Mesenteric fat pad (tissue), 1 donor: ENCODE measurements at places on chromosomes 7 and 10. TPM values are rescaled to one million over a fixed set of nuclear protein-coding genes. Genes with fewer than 3 reads are reported as not detected.

DNA sequence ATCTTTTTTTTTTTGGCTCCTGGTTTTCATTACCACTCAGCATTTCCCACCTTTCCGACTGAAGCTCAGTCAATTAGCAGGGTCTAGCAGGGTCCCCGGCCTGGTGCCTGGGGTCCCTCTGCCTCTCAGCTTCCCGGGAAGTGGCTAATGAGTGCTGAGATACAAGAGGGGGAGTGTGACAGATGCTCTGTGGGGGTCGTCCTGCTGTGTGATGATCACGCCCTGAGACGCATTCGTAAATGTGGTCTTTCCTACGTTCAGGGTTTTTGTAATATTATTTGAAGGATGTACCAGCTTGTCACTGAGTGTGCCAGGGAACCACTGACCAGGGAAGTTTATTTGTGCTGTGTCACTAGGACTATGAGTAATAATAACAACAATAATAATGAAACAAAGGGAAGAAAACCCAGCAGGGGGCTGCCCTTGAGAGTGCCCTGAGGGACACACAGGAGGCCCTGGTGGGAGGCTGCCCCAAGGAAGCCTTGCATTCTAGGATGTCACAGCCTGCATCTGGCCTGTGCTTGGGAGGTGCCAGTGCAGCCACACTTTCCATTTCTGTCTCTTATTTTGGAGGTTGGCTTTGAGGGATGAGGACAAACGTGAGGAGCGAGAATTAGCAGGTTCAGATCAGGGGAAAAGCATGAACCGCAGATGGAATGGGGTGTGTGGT is 337.8 kb downstream of the ADARB2 start:
- DNase-seq = peak; percentile 59

GRCh38 chr7:155168597-155169480 is 98.7 kb downstream of the HTR5A start:
- DNase-seq = peak; percentile 51

- no peak for DNase-seq
Observed at GRCh38 chr10:103835096-103836050, 20.0 kb downstream of the SH3PXD2A start.

- no peak for DNase-seq
Observed at GRCh38 chr7:21596801-21597200, 54.0 kb downstream of the DNAH11 start.

The IGF2BP3 gene
- total RNA-seq = 1.2 TPM

The FAM25A gene
- total RNA-seq = not detected
